ENCODE measurements at places on chromosomes 12 and 14.

DNA sequence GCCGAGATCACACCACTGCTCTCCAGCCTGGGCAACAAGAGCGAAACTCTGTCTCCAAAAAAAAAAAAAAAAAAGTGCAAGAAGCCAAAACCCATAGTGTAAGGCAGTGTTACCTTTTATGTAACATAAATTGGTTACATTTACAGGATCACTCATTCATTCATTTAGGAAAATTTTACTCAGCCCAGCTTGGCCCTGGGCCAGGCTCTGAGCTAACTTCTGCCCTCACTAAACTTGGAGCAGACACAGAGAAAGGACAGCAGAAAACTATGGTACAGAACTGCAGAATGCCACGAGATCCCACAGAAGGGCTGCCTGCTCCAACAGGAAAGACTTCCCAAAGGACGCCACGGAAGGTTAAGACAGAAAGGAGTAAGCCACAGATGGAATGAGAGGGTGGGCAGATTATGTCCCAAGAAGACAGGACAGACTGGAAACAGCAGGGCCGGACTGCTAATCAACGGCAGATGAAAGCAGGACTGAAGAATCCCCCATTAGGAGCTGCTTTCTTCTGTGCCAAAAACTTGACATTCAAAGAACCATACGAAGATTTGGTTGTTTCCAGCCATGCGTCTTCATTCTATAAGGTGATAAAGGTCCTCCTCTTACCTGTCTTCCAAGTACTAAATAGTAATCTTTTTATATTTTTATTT is 18.9 kb downstream of the PPP1R13B start:
- no peak for DNase-seq

GRCh38 chr12:6938353-6939190 is 5.0 kb upstream of the RNU7-1 start:
- DNase-seq: no peak

- no peak for DNase-seq
Measured at GRCh38 chr14:99216191-99216590, 55.8 kb downstream of the BCL11B start.

GRCh38 chr12:48201516-48201915 is 1.6 kb downstream of the OR10AD1 start:
- no peak for DNase-seq

- no peak for DNase-seq
Measured at GRCh38 chr12:18084080-18084479, 5.9 kb downstream of the RERGL start.
